NCI-H748 treated with DMSO at 0.1 percent for 48 hours (cell line): ENCODE measurements at places on chromosomes 5 and 9.

DNA sequence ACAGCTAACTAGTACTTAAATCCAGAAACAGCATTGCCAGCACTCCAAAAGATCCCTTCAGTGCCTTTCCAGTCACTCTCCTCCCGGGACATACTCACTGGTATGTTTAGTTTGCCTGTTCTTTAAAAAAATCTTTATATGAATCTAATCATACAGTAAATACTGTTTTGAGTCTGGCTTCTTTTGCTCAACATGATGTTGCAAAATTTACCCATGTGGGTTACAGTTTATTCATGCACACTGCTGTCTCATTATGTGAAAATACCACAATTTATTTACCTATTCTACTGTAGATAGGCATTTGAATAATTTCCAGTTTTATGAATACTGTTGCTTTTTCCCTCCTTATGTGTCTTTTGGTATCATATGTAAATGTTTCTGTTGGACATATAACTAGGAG is 13.5 kb downstream of the NDFIP1 start:
- DNase-seq = no peak

DNA sequence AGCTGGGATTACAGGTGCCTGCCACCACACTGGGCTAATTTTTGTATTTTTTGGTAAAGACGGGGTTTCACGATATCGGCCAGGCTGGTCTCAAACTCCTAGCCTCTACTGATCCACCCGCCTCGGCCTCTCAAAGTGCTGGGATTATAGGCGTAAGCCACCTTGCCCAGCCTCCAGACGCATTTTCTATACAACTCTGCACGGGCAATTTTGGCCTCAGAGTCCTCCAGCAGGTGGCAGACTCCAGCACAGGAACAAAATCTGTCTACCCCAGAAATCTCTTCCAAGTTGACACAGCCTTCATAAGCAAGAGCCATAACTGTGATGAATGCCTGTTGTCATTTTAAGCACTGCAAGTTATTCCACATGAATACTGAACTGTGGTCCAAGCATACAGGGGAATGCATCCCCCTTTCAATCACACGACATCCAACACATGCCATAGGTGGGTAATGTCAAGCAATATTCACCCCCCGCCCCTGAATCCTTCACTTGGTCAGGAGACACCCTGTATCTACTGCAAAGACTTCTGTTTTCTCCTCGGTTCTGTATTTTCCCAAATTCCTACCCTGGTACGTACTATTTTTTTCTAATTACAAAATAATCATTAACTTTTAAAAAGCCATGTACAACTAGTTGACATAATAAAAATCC is 50.8 kb downstream of the ALDH7A1 start:
- DNase-seq = peak; percentile 27

DNA sequence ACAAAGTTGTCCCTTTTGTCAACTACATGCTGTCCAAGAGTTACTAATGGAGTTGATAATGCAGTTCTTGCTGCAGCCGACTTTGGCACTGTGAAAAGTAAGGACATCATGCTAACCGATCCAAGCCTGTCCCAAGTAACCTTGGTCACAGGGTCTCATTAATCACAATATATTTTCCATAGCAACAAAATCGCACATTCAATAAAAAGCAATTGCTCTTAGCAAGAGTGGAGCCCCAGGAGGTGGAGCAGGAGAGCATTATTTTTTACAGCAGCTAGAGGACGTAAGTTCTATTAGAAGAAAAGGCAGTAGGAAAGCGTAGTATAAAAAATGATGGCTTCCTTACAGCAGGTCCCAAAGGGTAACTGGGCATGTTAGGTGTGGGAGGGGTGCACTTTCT is 570.3 kb downstream of the EBF1 start:
- DNase-seq = no peak

DNA sequence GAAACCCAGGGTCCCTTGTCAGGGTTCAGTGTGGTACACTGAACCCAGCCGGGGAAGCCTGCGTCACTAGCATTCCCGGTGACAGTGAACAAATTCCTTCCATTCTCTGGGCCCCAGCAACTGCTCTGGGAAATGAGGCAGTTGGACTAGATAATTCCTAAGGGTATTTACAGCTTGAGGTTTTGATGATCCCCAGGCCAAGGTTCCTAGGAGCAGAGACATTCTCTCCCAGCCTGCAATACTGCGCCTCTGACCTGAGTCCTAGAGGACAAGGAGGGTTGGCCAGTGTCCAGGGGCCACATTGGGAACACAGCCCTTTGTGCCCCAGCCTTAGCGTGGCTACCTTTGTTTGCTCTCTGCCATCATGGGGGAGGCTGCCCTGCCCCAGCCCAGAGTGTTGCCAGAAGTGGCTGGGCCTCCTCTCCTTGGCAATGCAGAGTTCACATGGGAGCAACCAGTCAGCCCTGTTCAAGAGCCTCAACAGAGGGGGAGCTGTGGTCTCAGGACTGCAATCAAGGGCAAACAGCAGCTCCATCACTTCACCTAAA is 178.2 kb downstream of the SEC61B start:
- DNase-seq = no peak

DNA sequence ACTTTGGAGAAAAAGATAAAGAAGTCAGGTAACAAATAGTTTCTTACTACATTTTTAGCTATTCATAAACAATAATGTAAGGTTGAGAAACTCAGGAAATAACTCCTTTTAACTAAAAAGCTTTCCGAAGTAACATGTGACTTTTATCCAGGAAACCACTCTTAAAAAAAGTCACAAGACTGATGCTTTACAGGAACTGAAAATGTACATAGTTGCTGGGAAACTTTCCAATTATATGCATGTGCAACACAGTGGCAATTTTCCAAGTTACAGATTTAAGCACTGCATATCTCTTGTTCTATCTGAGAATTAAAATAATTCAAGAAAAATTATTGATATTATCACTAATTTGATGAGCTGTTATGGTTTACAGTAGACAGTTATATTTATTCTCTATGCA is 105.2 kb downstream of the CDH10 start:
- no peak for DNase-seq

DNA sequence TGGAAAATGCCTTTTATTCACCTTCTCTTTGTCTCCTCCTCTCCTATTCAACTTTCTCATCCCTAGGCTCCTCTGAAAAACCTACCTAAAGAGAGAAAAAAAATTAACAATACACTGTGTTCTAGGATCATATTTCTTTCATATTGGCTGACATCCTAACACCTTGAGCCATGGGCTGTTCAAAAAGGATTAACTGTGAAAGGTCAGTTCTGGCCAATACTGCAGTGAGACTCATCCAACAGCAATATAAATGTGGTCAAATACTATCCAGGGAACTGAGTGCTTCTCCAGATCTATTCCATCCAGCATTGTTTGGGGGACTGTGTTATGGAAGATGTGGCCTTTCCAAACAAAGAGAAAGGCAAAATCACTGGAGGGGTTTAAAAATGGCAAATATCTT is 131.1 kb upstream of the MOCS2 start:
- DNase-seq = no peak

- DNase-seq = no peak
Observed at GRCh38 chr9:4769321-4770080, 23.2 kb upstream of the RCL1 start.

- no peak for DNase-seq
Observed at GRCh38 chr5:149410071-149410470, 31.0 kb upstream of the IL17B start.

- peak; percentile 60 for DNase-seq
Observed at GRCh38 chr5:100902440-100903038, 543 bp downstream of the ST8SIA4 start.

GRCh38 chr9:60545346-60545877 is 368.8 kb upstream of the SPATA31A5 start:
- DNase-seq = no peak

- no peak for DNase-seq
Observed at GRCh38 chr5:84092738-84093137, 291.9 kb downstream of the EDIL3 start.

GRCh38 chr9:82101475-82101874 is 112.9 kb downstream of the SPATA31D1 start:
- peak; percentile 9 for DNase-seq

- DNase-seq = no peak
Observed at GRCh38 chr5:132060501-132061161, at the start of gene IL3. TSS of gene IL3 (plus strand) at chr5:132060655. CDS start at chr5:132060707, 52 bp downstream.

DNA sequence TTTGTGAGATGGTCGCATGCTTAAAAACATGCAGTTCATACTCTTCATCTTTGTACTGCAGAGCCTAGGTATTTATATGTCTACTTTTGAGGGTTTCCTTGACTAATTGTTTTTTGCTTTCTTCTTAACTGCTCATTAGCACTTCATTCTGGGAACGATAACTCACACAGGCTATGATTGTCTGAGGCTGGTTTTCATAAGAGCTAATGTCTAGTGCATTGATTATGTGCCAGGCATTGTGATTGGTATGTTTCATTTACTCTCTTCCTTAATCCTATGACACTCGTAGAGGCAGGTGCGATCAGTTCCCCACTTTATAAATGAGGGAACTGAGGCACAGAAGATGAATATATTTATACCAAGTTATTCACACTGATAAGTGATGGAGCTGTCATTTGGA is 93.6 kb downstream of the INSYN2B start:
- no peak for DNase-seq

DNA sequence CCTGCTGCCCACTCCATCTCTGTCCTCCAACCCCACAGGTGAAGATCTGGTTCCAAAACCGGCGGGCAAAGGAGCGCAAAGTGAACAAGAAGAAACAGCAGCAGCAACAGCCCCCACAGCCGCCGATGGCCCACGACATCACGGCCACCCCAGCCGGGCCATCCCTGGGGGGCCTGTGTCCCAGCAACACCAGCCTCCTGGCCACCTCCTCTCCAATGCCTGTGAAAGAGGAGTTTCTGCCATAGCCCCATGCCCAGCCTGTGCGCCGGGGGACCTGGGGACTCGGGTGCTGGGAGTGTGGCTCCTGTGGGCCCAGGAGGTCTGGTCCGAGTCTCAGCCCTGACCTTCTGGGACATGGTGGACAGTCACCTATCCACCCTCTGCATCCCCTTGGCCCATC is 6.4 kb upstream of the SLC6A7 start:
- DNase-seq = no peak

- no peak for DNase-seq
Observed at GRCh38 chr5:42059291-42059690, 134.2 kb downstream of the FBXO4 start.

DNA sequence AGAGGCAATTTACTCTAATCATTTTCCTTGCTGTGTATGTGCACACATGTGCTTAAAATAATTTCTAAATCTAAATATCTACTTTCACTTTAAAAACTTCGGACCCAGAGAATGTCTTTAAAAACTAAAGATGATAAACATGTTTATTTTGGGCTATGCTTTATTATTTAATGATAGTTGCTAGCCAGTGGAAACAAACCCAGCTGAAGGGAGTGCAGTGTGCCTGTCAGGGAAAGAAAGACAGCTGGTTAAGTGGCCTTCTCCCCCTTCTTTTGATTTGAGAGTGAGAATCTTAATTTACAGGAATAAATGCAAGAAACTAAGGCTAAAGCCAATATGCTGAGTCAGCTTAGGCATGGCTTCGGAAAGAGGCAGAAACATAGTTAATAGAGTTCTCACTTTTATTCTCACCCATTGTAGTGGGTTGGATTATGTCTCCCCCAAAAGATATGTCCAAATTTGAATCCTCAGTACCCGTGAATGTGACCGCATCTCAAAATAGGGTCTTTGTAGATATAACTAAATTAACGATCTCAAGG is 111.4 kb downstream of the DCP2 start:
- DNase-seq = no peak

DNA sequence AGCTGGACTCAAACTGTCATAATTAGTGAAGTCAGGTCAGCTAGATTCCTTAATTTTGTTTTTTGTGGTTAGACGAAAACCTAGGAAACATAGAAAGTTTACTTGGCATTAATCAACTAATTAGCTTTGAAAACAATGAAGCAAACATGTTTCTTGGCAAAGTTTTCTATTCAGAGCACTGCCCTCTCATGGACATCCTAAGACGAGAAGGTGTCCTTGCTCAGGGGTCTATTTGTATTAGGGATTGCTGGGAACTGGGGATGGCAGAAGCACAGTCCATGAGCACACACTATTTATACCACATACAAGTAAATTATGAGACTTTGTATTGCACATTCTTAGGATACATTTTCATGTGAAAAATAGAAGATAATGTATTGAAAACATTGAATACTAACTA is 49.7 kb downstream of the POC5 start:
- DNase-seq = no peak

DNA sequence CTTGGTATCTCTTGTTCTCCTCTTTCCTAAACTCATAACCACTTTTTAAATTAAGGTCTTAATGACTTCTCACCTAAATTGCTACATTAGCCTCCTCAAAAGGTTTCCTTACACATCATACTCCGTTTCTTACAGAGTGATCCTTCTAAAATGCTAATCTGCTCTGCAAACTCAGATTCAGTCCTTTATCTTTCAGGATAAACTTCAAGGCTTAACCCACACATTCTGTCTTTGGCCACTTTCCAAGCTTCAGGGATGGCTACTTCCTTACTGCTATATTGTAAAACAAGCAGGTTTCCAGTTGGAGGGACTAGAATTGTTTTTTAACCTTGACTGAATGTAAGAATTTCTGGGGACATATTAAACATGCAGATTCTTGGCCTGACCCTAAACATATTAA is 105.5 kb upstream of the CHD1 start:
- no peak for DNase-seq

DNA sequence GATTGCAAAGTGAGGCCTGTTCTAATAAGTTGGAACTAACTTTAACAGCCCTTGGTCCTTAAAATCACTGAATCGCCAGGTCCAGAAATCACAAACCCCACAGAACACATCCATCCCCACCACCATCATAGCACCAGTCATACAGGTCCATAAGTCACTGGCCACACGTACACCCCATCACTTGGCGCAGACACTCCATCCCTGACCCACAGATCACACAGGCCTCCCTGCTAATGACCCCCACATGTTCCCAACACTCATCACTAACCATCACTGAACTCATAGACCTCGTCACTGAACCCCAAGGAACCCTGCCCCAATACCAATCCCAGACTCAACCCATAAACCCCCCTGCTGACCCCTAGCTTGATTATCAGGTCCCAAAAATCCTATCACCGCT is 41.2 kb upstream of the ZNF300 start:
- no peak for DNase-seq

- no peak for DNase-seq
Observed at GRCh38 chr5:102099766-102100331, 196.2 kb downstream of the SLCO4C1 start.

- peak; percentile 64 for DNase-seq
Observed at GRCh38 chr9:107487521-107488374, 1.8 kb downstream of the KLF4 start.

- DNase-seq = no peak
Observed at GRCh38 chr5:68046445-68046844, 169.1 kb upstream of the PIK3R1 start.

DNA sequence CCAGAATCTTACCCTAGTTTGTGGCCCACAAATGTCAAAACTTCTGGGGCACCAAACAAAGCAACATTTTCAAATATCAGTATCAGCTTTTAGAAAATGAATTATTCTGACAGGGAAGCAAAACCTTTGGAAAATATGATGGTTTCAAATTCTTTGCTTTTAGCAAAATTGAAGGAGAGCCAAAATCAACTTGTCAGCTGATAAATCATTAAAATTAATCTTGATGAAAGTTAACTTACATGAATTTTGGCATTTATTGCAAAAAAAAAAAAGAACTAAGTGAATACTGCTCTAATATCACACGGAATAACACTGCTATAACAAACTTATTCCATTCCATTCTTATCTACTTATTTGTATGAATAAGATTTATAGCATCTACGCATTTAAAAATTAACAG is 158.1 kb upstream of the TARS1 start:
- no peak for DNase-seq
